ENCODE measurements at places on chromosomes 3 and 15. TPM values are rescaled to one million over a fixed set of nuclear protein-coding genes. Genes with fewer than 3 reads are reported as not detected.

Gene KCNH8
- 0.05 TPM for total RNA-seq

- DNase-seq: no peak
These were observed 68.4 kb downstream of the SLC12A8 start for GRCh38 chr3:125143982-125144652.

DNA sequence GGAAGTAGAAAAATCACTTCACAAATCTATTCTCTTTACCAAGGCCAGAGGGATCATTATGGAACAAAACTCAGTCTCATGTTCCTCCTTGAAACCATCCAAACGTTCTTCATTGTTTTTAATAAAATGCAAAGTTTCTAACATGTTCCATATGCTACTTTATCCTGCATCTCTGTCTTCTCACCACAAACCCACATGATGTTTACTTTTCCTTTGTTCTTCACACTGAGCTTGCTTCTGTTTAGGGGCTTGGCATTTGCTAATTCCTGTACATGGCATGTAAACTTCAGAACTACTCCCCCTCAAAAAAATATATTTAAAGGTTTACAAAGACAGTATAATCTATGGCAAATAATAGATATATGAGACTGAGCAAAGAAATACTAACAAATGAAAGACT lies 651.4 kb downstream of the OTOL1 start:
- no peak for DNase-seq

DNA sequence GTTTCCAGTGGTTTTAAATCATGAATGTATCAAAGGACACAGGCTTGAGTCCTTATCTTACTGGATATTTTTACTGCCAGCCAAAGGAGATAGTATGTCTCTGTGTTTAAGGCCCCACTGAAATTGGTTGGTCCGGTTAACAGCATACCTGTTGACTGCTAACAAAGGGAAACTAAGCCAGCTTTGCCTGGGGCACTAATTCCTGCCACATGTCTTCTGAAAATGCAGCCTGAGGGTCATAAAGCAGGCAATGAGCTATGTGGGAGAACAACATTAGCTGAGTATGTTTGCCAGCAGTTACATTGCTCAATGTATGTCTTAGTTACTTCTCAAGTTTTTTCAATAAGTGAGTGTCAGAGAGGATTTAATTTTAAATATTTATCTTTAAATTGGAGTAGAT lies 12.4 kb downstream of the PLS1 start:
- no peak for DNase-seq

GRCh38 chr3:66037986-66038369 lies 740 bp downstream of the MAGI1 start:
- peak; percentile 25 for DNase-seq

- DNase-seq: no peak
These were observed 223.5 kb upstream of the PROK2 start for GRCh38 chr3:72008226-72008996.

GRCh38 chr3:66348704-66349103 lies 127.9 kb downstream of the SLC25A26 start:
- DNase-seq: no peak

DNA sequence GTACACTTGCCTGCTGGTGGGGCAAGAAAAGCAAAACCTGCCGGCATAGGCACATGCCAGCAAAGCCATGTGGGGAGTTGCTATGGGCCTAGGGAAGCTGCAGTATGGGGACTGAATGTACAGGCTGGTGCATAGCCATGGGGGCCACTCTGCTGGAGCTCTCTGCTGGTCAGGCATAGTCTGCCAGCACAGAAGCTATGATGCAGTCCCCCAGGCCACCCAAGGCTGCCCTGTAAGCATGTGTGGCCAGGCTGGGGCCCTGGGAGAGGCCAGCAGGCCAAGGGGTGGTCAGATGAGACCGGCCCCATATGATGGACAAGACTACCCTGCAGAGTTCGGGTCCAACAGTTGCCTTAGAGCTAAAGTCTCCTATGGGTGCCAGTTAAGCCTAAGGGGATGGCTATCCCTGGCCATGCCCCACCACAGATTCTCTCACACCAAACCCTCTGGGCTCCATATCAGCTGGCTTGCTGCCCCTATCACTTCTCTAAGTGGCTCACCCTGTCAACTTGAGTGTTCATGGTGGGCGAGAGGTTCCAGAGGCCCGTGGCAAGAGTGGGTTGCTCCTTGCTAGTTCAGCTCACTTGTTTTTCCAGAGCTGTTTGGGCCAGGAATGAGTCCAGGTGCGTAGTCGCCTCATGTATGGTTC lies 41.8 kb downstream of the CEP63 start:
- no peak for DNase-seq

- no peak for DNase-seq
These were observed 82.7 kb downstream of the SLC25A26 start for GRCh38 chr3:66303491-66303901.

DNA sequence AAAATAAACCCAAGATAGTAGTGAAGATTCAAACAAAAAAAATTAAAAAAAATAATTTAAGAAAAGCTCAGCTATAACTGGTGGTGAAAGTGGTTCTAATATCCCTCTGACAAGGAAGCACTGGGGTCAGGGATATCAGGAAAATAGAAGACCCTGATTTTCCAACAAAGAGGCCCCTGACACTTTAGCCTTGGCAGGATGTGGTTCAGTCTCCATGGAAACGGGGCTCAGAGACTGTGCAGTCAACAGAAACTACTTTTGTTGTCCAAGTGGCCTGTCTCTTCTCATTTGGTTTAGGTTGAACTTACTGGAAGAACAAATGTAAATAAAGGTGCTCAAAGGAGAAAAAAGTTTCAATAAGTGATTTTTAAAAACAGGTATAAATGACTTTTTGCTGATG lies 27.2 kb downstream of the INTS14 start:
- no peak for DNase-seq

GRCh38 chr3:133479895-133480669 lies 80.2 kb downstream of the BFSP2 start:
- DNase-seq: no peak

Data from left ventricle myocardium inferior (tissue), 1 donor.